Stimulated activated CD4-positive, alpha-beta T cell treated with anti-CD3 and anti-CD28 coated beads, Interleukin-4, amount 100 ng/mL, for 24 hours (primary cell): ENCODE measurements at places on chromosomes 4 and X.
A peak's percentile ranks its signal among the peaks of the same experiment; 100 is the strongest.

GRCh38 chrX:134670134-134670924, 12.1 kb upstream of the PLAC1 start:
- DNase-seq = no peak

DNA sequence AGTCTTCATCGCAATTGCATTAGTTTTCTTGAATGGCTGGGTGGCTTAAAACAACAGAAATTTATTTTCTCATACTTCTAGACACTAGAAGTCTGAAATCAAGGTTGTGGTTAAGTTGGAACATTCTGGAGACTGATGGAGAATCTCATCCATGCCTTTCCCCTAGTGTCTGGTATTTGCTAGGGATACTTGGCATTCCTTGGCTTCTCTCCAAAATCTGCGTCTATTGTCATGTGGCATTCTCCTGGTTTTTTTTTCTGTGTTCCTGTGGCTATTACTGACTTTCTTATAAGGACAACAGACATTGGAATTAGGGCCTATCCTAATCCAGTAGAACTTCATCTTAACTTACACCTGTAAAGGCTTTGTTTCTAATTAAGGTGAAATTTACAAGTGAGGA, 272.8 kb upstream of the EPHA5 start:
- DNase-seq = no peak

- no peak for DNase-seq
These were observed 67.6 kb downstream of the PJA1 start for GRCh38 chrX:69097451-69098236.

GRCh38 chrX:12894074-12895030, 12.1 kb upstream of the TLR8 start:
- DNase-seq = peak; percentile 29

DNA sequence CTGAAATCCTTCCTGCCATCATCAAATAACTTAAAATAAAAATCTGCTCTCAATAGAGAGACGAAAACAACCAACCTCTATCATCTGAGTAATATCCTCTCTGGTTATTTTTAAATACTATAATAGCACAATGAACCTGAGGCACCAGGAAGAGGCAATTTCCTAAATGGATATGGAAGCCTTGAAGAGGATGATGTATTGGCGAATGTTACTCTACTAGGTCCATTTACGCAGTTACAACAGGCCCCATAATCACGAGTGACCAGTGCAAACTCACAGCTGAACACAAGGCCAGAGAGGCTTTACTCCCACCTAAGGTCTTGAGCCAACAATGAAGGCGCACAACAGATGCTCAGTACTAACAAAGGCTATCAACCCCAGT, 678.8 kb upstream of the NR3C2 start:
- DNase-seq = no peak

DNA sequence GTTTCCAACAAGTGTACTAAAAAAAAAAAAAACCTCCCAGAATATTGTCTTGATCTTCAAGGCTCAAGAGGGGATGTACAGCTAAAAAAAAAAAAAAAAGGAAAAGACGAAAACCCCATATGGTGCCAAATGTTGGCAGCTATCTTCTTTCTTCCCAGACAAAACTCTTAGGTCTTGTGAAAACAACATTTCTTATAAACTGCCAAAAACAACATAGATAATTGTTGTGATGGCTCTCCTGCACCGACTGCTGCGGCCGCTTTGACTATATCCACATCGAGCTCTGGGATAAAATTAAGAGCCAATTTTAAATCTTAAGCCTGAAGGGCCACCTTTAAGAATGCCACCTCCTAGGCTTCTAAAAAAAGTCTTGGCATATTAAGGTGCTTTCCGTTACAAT, 23.5 kb downstream of the PDGFC start:
- no peak for DNase-seq

DNA sequence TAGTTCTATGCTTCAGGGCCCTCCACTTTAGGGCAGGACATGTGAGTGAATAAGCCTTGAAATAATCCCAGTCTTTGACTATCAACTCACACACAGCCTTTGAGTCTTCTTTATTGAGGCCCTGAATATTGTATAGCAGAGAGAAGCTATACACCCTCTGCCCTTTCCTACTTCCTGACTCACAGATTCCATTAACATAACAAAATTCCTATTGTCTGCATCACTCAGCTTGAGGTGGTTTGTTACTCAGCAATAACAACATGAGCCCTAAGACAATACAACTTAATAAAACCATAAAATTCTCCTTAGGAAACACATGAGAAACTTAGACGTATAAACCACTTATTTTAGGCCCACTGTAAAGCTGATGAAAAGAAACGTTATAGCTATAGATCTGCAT, 680.3 kb upstream of the DIAPH2 start:
- no peak for DNase-seq

- no peak for DNase-seq
These were observed 21.1 kb downstream of the MSANTD1 start for GRCh38 chr4:3269991-3270611.

- DNase-seq = no peak
These were observed 43.7 kb downstream of the TMPRSS11E start for GRCh38 chr4:68490826-68491457.

- DNase-seq = no peak
These were observed 22.7 kb downstream of the POU4F2 start for GRCh38 chr4:146661367-146661766.

DNA sequence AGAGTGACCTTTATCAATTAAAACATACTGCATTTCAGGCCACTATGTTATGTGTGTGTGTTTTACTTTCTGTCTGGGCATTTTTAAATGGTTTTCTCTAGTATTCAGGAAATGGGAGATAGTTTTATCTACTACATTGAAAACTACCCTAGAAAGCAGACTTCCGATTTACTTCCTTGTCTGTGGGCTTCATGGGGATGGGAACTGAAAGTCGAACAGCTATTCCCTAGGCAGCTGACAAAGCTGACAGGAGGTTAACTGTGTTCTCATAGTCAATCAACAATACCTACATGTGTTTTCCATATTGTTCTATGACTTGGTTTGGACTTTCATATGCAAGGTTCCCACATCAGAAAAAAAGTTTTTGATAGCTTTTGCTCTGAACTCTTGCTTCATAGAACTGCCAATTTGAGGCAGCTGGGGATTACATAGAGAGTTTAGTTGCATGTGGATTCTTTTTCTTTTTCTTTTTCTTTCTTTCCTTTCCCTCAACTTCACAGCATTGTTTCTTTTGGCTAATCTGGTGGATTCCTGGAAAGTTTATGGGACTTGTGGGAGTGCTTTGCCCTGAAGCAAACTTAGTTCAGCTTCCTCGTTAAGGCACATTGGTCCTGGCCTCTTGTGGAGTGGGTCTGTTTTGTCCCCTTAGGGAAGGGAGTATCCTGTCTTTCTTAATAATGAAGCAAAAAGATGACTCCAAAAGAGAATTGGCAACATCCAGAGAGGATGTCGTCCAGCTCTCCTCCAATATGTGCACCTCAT, 327.1 kb upstream of the GIMD1 start:
- DNase-seq = no peak

GRCh38 chrX:53433651-53434639, at the start of gene HSD17B10:
Gene HSD17B10 (minus strand): TSS chrX:53434370. CDS start chrX:53434345, 25 bp downstream.
- DNase-seq = peak; percentile 89

DNA sequence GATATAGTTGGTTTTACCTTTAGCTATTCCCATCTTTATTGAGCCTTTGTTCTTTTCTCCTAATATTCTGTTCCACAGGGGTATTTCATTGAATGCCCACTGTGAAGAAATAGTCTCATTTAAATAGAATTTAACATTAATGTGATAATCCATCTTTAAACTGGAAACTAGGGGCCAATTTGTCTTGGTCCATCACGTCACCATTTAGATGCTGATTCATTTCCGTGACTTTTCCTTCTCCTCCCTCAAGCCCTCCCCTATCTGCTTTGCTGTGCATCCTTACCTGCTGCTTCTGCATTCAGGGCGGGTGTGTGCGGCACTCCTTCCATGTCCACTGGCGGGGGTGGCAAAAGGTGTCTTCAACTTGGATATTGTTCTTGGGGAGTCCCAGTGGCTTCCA, 241.1 kb downstream of the FBXW7 start:
- no peak for DNase-seq

- DNase-seq = no peak
These were observed 28.0 kb downstream of the APELA start for GRCh38 chr4:164904941-164905340.

GRCh38 chr4:123705419-123705818, 308.8 kb downstream of the SPRY1 start:
- DNase-seq = no peak

DNA sequence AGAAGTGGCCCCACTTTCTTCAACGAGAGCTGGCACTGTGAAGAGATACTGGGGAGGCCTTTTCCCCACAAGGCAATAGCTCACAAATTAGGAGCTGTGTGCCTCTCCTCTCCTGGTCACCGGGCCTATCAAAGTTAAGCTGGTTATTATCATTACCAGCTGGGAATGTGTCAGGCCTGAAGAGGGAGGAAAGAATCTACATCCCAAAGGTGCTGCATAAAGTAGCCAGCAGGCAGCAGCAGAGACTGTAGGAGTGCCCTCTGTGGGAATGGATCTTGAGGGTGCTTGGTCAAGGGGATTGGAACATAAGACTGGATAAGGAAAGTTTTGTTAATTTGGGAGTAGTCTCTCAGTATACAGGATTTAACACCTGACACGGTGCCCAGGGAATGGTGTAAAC, 9.1 kb upstream of the TMPRSS11D start:
- no peak for DNase-seq

- no peak for DNase-seq
These were observed 36.3 kb downstream of the RPS6KA3 start for GRCh38 chrX:20230406-20230805.

DNA sequence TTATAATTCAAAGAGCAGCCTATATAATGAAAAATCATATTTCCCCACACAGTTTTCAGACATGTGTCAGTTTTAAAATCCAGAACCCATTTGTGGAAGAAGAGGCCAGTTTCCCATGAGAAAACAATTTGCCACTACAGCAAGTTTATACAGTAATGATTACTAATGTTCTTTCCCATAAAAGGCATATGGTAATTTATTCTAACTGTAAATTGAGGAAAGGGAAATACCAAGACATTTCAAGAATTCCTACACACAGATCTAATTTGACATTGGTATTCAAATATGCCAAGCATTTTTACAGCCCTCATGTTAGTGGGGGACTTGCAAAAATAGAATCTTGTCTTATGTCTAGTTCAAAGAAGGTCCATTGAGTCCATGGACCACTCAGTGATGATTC, 1368.6 kb downstream of the FSTL5 start:
- DNase-seq = no peak

- no peak for DNase-seq
These were observed 53.3 kb upstream of the CCDC160 start for GRCh38 chrX:134183665-134184064.

DNA sequence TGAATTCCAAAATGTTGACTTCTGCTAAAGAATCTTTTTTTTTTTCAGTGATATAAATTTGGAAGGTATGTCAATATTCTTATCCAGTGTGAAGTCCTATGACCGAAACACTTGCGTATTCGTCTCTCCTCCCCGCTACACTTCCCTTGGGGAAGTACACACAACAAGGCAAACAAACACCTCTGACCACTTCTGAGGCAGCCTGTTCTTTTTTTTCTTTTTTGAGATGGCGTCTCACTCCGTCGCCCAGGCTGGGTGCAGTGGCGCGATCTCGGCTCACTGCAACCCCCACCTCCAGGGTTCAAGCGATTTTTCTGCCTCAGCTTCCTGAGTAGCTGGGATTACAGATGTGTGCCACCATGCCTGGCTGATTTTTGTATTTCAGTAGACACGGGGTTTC, 78.1 kb upstream of the DHRSX start:
- no peak for DNase-seq

- no peak for DNase-seq
These were observed 125.1 kb downstream of the ARX start for GRCh38 chrX:24890677-24891076.

- DNase-seq = peak; percentile 20
These were observed 535.5 kb downstream of the MID1IP1 start for GRCh38 chrX:39336671-39337311.

DNA sequence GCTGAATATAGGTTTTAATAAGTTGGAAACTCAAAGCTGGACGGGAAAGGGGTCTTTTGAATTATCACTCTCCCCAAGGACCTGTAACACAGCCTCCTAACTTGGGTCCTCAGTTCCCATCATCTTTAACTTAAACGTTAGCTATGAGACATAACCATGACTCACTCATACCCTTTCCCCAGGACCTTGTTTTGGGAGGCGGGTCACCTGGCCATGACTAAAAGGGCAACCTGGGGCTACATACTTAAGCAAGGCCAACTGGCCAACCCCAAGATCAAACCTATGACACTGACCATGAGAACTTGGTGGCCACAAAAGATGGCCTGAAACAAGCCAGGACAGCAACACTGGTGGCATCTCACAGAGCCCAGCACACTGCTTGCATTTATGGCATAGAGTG, 89.0 kb downstream of the SH3KBP1 start:
- peak; percentile 33 for DNase-seq

DNA sequence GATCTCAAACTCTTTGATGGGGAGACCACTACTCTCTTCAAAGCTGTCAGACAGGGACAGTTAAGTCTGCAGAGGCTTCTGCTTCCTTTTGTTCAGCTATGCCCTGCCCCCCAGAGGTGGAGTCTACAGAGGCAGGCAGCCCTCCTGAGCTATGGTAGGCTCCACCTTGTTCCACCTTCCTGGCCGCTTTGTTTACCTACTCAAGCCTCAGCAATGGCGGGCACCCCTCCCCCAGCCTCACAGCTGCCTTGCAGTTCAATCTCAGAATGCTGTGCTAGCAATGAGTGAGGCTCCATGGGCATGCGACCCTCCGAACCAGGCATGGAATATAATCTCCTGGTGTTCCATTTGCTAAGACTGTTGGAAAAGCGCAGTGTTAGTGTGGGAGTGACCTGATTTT, 42.1 kb upstream of the UGT2B10 start:
- no peak for DNase-seq

- DNase-seq = no peak
These were observed 30.6 kb downstream of the ANK2 start for GRCh38 chr4:113080050-113080449.

DNA sequence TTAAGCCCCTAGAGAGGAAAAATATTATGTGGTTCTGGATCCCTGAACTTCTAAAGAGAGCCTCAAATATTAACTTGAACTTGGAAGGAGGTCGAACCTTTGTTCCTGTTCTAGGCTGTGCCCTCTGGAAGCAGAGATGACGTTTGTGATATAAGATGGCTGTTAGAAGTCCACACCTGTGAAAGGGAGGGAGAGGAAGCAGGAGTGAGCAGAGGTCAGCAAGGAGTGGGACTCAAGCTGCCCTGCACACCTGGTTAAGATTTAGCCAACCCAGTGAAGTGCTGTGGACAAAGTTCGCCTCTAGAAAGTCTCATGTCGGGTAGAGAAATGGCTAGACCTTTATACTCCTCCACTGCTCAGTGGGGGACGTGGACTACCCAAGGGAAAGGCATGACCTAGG, 566.2 kb downstream of the MID1IP1 start:
- no peak for DNase-seq

DNA sequence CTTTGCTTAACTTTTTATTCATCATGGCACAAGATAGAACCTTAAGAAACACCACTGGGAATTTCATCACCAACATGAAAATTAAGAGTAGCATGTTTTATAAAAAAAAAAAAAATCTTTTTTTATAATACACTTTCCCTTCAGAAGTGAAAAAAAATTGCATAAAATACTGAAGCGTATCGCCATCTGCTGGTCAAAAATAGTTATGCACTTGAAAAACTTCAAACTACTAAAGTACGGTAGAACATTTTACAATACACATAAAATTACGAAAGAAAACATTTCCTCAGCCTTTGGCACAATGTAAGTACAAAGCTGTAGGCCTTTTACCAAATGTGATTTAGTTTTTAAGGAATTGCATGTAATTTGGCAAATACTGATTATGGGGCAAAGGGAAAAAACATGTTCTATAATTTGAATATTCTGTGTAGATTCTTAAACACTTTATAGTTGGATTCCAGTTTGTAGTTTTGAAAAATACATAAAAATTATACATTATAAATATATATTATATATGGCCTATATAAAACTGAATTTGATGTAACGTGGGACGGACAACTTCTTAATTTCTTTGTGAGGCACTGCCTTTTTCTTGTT, 26.5 kb downstream of the HCCS start:
- no peak for DNase-seq
